ENCODE measurements at places on chromosomes 6 and 20.

- no peak for DNase-seq
Observed at GRCh38 chr6:43943099-43943766, 173.2 kb downstream of the VEGFA start.

DNA sequence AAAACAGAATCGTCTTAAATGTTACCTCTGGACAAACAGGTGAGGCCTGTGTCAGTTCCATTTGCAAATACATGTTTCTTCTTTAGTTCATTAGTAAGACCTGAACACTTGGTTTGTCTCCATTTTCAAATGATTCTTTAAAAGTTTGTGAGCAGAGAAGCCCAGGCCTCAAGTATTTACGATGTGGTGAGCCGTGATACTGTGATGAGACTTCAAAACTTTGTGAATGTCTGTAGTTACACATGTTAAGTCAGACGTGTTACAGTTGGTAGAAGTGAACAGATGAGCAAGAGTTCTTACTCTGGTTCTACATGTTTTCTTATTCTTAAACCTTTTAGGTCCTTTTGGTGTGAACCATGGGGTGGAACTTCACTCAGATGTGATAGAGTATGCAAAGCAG, 8.5 kb downstream of the PCMTD2 start:
- no peak for DNase-seq

- no peak for DNase-seq
Observed at GRCh38 chr6:128244751-128245405, 275.5 kb downstream of the PTPRK start.

DNA sequence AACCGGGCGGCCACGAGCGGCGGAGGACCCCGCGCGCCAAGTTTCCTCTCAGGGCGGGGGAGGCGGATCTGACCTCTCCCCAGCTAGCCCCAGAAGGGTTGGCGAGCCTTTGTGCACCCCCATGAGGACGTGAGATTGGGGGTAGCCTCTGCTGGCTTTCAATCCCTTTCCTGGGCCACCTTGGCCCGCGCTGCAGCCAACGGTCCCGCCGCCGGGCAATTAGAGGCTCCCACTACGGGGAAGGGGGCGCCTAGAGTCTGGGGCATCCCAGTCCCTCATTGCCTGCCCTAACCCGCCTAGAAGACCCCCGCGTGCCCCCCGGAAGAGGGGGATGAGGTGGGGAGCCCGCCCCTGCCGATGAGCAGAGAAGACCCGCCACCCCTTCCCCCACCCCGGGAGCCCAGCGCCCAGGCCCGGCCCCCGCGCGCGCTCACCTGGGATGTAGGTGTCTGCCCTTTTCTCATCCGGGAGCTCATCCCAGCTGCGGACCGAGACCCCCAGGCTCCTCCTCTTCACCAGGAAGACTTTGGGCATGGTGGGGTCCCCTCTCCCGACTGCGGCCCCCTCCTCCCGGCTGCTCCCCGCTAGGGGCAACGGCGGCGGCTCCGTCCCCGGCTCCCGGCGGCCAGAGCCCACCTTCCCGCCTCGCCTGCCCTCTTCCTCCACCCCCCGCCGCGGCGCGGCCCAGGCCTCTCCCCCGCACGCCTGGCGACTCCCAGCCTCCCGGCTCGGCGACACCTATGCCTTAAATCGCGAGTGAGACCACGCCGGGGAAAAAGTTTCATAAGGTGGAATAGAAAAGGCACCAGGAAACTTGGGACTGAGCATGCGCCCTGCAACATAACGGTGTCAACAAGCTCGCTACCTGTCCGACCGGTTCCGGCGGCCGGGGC, at the start of gene OVOL2:
Gene OVOL2 (minus strand): TSS at position 816 of the 893 bp plus-strand sequence. CDS start 282 bp downstream, at position 534.
- DNase-seq: no peak

GRCh38 chr6:43578748-43579147, 2.8 kb downstream of the POLH start:
- DNase-seq: no peak

DNA sequence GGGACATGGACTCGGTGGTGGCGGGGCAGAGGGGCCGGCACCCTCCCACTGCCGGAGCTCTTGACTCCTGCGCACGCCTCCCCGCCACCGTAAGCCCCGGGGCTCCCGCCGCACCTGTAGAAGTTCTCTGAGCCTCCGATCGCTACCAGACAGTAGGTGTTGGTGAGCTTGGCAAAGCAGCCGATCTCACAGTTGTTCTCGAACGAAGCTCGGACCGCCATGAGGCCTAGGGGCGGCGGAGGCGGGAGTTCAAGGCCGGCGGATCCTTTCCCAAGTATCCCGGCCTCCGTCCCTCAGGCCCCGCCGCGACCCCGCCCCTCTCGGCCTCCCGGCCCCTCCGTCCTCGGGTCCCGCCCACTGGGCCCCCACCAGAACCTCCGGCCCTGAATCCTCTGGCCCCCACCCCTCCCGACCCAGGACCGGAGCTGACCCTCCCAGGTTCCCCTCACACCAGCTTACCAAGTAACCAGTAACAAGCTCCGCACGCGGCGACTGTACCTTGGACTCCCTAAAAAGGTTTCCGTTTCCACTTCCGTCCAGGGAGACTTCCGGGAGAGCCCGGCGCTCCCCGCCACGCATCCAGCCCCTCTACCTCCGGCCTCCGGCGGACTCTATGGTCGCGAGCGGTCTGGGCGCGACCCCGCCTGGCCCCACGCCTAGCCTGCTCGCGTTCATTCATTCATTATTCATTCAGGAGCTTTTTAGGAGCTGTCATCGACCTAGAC, at the start of gene EIF6:
Gene EIF6 (minus strand): TSS at position 506 of the 725 bp plus-strand sequence. CDS start 285 bp downstream, at position 221.
- peak; percentile 51 for DNase-seq

DNA sequence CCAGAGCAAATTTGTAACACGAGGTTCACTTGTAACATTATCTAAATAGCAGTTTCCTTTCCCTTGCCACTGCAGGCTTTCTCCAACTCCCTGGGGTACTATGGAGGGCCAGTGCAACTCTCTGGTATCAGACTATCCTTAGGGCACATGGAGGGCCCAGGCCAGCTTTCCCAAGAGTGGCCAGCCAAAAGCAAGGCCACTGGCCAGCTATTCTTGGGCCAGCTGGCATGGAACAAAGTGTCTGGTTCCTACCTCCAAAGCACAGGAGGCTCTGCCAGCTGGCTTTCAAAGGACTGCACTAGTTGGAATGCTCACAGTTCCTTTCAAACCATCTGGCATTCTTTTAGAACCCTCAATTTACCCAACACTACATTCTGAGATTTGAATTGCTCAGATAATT, 8.7 kb downstream of the RNF24 start:
- DNase-seq: no peak

GRCh38 chr20:20317195-20317594, 50.7 kb upstream of the INSM1 start:
- DNase-seq: no peak

GRCh38 chr20:53580376-53581111, 13.1 kb downstream of the ZNF217 start:
- no peak for DNase-seq

GRCh38 chr20:64062276-64062595, 762 bp upstream of the TCEA2 start:
- DNase-seq: no peak

GRCh38 chr6:27760464-27760863, 151.7 kb downstream of the OR2B2 start:
- no peak for DNase-seq

GRCh38 chr20:21614980-21615379, 90.5 kb upstream of the PAX1 start:
- DNase-seq: no peak

GRCh38 chr20:33325350-33325749, 42.3 kb downstream of the BPIFB1 start:
- DNase-seq: no peak

DNA sequence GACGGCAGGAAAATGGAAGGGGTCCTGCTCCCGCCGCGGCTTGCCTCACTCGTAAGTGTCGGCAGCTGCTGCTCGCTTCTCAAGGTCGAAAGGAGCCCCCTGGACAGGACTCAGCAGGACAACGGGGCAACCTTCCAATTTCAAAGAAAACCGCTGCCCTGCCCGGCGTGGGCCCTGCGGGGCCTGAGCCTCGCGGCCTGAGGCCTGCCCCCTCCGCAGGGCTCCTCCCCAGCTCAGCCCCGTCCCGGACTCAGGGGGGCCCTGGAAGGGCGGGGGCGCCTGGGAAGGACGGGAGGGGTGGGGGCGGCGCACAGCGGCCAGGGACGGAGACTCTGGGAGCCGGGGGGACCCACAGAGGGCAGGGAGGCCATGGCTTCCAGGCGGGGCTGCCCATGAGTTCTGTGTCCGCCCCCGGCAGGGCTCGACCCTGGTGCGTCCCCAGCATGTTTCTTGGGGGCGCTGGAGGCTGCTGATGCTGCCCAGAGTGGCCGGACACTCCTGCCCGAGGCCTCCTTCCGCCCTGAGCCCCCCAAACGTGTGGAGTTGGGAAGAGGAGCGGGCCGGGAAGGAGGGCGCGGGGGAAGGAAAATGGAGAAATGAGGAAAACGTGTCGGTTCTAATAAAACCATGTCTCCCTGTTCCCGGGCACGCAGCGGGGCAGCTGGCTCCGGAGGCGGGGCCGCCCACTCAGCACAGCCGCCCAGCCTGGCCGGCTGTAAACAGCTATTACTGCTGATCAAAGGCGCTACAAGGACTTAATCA, 114.6 kb downstream of the DLL1 start:
- no peak for DNase-seq

GRCh38 chr6:156191895-156192294, 585.3 kb upstream of the ARID1B start:
- DNase-seq: no peak

DNA sequence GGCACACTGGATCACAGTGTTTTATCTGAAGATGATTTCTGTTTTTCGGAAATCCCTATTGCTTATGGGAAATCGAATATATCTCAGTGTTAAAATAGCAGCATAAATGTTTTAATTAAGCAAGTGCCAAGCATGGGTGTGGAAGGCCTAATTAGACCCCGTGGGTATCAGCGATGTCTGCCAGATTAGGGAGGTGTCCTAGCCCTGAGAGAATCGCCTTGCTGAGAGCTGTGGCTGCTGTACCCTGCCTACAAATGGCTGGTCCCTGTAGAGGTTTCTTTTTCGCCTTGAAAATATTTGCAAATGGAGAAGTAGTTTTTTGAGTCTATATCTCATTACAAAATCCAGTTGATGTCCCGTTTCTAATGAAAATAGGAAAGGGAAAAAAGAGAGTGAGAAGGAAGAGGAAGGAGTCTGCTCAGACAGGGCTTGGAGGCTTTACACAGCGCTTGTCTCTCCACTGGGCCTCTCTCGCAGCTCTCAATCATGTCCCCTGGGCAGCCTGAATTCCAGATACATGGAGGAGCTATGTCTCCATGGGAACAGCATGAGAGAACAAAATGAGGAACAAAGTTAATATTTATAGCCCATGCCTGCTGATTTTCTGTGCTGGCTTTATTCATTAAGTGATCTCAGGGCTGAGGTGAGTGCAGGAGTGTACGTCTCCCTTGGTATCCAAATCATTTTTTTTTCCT, 35.2 kb upstream of the BCLAF1 start:
- DNase-seq: no peak

- DNase-seq: no peak
Observed at GRCh38 chr6:11645016-11645415, 107.5 kb downstream of the TMEM170B start.

DNA sequence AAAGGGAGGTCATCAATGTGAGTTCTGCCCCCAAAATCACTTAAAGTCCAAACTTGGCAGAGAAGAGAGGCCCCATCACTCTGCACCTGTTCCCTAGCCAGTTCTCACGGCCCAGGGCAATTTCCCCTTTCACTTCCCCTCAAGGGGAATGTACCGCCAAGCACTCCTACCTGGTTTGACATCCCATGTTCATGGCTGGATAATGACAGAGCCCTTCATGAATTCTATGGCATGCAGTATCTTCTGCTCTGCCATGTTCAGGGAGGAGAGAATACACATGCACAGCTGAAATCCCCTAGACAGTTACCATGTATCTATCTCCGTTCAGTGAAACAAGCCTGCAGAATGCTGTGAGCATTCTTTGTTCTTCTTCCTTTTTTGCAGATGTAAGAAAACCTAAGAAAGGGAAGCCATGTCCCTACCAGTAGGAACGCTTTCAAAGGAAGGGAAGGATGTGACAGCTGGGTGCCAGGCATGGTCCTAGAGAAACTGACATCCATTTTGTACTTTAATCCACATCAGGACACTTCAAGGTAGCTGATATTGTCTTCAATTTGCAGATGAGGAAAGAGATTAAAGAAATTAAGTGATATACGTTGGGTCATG, 79.8 kb upstream of the ARID1B start:
- no peak for DNase-seq

- DNase-seq: no peak
Observed at GRCh38 chr6:4636191-4636880, 139.9 kb upstream of the CDYL start.

DNA sequence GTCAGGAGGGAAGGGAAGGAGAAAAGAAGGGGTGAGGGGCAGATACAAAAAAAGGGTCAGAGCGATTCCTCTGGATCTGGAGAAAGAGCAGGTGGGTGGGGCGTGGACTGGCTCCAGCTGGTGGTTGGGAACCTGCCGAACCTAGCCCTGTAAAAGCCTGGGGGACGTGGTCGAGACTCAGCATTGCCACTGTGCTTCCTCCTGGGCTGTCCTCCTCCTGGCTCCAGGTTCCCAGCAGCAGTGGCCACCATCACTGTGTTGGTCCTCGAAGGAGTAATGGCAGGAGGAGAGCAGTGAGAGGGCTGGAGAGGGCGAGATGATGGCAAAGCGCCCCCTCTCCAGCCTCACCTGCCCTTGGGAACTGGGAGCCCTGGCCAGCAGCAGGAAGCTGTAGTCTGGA, 3.5 kb upstream of the RAET1L start:
- DNase-seq: no peak

DNA sequence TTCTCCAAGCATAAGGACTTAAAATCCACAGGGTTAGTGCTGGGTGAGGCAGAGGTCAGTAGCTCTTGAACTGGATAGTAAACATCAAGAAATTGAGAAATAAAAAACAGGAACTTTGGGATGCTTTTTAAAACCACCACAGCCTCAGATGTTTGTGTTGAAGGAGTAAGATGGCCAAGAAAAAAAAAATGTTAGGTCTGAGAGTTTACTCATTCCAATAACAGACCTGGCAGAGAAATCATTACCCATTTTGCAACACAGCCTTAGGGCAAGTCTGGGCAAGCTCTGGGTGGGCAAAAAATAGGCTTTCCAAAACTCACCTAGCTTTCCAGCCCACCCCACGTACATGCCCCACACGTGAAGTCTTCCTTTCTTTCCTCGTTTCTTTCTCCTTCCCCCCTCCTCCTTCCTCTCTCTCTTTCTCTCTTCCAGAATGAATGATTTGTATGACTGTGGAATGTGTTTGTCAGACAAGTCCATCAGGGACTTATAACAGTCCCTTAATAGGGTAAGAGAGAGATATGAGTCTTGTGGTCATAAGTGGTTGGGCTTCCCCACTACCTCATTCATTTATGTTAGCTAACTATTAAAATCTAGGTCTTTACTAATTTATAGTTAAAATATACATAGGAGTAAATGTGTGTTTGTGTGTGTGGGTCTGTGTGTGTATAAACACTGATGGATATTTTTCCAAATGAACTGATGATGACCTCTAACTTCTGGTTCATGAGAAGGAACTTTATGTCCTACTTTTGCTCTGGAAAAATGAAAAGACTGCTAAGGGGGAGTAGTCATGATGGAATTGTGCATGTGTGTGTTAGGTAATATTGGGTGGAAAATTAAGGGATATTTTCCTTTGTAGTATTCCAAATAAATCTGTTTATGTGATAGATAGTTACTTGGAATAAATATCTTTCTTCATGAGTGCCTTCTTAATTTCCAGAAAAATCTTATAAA, 18.0 kb upstream of the DSE start:
- DNase-seq: no peak

- DNase-seq: no peak
Observed at GRCh38 chr6:154359161-154359574, 2.6 kb upstream of the IPCEF1 start.
